ENCODE measurements at places on chromosomes 1 and 21.

DNA sequence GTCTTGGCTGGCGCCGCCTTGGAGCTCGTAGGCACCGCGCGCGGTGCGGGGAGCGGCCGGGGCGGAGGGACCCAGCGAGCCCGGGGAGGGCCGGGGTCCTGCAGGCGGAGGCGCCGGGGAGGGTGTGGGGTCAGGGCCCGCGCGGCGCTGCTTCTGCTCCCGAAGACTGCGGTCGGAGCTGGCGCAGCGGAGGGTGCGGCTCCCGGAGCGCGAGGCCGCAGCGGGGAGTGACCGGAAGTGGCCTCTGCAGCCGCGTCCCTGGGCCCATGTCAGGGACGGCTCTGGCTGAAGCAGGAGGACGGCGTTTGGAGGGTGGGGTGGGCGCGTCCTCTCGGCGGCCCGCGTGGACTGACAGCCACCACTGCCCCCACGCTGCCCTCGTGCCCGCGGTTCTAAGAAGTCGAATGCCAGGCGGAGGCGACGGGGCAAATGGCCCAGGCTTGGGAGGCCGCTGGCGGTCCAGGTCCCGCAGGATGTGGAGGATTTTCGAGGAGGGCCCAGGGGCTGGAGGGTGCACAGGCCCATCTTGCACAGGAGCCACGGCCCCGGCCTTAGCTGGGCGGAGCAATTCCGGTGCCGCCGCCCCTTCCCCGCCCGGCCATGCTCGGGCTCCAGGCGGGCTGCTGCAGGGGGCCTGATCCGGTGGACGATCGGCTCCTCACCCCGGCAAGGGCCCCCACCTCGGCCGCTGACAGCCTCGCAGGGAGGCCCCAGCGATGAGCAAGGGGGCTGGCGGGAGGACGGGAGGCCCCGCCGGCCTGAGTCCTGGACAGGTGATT, 7.7 kb upstream of the ZNF669 start:
- no peak for DNase-seq

DNA sequence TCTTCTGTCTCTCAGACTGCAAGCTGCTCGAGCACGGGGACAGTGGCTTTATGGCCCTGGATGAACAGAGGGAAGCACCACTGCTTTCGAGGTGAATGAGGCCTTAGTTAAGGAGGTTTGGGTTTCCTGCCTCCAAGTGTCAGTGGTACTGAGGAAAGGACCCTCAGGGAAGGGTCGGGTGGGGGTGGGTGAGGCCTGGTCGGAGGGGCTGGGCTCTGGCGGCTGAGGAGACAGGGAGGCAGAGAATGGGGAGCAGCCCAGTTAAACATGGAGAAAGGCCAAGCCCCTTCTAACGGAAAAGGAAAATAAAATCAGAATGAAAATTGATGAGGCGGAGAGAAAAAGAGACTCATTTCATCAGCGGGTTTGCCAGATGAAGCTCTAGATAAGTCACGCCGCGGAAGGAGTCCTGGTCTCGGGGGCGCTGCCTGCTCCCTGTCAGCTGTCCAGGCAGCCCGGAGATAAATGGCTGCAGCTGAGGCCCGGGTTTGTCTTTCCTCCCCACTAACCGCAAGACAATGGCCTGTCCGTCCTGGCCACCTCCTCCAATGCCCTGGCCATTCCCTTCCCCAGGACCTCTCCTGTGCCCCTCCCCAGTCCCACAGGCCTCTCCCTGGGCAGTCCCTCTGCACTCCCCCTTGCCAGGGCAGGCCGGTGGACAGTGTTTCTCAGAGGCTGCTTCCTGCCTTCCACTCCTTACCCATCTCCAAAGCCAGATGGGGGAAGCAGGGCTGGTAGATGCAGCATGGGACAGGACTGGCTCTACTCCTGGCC, 55.2 kb downstream of the LRRN2 start:
- no peak for DNase-seq

- no peak for DNase-seq
These were observed 10.3 kb downstream of the ABCD3 start for GRCh38 chr1:94428441-94428840.

DNA sequence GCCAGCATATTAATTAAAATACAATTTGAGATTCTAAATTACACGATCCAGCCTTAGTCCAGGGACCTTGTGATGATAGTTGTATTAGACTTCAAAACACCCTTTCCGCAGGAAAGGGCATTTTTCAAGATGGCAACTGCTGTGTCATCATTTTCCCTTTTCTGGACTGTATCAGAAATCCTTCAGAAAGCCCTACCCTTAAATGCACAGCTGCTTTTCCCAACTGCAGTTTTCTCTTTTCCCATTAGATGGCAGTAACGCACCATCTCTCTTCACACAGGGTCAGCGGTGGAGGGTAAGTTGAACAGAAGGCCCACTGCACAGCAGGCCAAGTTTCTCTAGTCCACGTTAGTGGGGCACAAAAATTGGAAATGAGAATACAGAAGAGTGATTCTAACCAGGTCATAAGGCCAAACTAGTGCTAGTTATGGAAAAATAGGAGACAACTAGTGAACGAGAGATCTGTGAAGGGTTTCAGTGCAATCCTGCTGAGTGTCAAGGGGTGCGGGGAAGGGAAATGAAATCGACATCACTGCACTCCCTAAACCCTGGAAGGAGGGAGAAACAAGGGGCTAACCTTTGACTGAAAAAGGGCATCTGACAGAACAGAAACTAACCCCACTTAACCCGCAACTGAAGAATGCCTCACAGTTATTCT, 22.1 kb upstream of the TDRD10 start:
- peak; percentile 38 for DNase-seq

DNA sequence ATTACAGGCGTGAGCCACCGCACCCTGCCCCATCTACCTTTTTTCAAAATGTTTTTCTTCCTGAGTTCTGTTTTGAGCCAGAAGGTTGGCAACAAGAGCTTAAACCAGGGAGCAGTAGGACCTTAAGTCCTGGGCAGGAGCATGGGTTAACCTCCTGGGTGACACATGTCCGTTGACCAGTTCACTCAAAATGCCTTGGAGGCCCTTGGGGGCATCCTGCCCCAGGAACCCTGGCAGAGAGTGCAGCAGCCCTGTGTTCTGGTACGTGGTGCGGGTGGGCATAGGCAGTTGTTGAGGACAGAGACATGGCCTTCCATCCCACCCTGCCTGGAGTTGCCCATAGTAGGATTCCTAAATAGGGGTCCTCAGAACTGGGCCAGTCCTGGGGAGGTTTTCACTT, 11.6 kb downstream of the H6PD start:
- no peak for DNase-seq

GRCh38 chr1:12552951-12553921, 64.8 kb downstream of the DHRS3 start:
- no peak for DNase-seq

DNA sequence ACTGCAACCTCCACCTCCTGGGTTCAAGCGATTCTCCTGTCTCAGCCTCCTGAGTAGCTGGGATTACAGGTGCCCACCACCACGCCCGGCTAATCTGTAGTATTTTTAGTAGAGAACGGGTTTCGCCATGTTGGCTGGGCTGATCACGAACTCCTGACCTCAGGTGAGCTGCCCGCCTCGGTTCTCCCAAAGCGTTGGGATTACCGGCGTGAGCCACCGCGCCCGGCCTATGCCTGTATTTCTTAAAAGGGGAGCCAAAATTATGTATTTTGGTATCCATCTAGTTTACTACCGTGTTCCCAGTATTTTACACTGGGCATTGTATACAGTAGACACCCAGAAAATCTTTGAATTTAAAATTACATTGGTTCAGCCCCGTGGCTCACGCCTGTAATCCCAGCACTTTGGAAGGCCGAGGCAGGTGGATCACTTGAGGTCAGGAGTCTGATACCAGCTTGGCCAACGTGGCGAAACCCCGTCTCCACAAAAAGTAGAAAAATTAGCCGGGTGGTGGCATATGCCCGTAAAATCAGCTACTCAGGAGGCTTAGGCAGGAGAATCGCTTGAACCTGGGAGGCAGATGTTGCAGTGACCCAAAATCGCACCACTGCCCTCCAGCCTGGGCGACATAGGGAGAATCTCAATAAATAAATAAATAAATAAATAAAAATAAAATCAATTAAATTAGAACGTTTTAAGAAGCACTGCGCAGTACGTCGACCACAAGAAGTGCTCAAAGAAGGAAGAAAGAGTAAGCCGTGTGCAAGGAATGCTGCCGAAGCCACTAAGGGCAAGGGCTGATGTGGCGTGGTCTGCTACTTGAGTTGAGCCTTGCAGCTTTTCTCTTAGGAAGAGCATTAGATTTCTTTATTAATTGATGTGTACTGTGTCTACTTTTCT, 1.5 kb upstream of the THRAP3 start:
- DNase-seq, result peak; percentile 2

- no peak for DNase-seq
These were observed 38.1 kb downstream of the SLC44A3 start for GRCh38 chr1:94858276-94858675.

GRCh38 chr1:156368889-156369684, at the start of gene RHBG:
RHBG (plus strand) TSS chr1:156369211; CDS start chr1:156369250, 39 bp downstream.
- no peak for DNase-seq

- DNase-seq, result no peak
These were observed 15.9 kb upstream of the CEP350 start for GRCh38 chr1:179938752-179939151.

DNA sequence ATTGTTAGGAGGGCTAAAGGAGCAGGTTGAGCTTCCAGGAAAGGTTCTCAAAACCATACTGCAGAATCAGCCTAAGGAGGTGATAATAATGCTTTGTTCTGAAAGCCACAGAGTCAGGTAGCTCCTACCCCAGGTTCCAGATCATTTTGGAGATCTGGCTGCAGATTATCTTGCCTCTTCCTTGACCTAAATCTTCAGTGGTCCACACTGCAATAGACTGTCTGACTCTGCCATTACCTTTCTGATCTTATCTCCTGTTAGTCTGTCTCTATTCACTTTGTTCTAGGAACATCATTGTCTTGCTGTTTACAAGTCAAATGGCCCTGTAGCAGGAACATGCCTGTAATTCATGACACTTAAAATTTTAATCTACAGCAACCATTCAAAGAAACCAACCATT, 73.0 kb downstream of the HS2ST1 start:
- DNase-seq, result no peak

- DNase-seq, result no peak
These were observed 49.6 kb downstream of the CTTNBP2NL start for GRCh38 chr1:112445596-112445995.

DNA sequence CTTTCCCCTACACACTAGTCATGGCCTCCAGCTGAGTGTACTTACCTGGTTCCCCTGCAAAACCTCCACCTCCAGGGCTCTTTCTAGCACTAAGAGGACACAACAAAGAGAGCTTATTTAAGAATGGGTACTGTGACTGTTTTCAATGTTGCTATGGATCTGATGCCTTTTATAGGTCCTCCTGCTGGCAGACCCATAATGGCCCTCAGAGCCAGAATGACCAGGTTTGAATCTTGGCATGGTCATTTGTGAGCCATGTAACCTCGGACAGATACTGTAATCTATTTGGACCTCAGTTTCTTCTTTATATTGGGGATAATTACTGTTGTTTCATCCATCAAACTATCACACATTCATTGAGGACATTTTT, 137.6 kb upstream of the USP24 start:
- no peak for DNase-seq

DNA sequence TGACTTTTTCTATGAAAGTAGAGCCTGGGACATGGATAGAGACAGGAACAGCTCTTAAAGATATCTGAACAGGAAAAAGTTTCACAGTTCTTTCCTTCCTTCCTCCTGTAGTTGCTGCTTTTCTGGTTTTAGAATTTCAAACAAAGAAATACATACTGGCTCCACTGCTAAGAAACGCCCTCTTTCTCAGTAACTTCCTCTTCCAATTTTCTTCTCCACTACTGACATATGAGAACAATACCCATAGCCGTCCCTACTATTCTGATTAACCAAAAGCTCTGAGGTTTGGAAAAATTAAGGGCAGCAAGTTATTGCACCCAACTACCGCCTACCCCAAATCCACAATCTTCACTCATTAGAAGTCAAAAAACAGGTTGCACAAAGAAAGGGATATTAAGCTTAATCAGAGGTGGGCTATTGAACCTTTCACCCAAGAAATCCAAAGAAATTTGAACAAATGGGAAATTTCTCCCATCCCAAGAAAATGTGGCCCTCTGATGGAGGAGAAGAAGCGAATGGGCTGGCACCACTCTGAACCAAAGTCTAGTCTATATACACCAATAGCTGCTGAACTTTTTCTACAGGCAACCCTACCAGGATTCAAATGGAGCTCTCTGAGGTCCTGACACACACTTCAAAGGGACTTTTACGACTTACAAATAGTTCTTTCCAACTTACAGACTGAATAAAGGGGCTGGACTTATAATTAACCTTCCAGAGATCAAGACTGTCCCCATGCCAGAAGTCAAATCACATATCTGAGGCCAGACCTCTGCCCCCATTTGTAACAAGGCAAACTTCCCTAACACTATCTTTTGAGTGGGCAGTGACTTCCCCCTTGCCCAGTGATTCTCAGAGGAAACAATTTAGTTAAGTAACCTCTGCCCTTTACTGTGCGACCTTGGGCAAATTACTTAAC, 1.7 kb downstream of the WASF2 start:
- no peak for DNase-seq

DNA sequence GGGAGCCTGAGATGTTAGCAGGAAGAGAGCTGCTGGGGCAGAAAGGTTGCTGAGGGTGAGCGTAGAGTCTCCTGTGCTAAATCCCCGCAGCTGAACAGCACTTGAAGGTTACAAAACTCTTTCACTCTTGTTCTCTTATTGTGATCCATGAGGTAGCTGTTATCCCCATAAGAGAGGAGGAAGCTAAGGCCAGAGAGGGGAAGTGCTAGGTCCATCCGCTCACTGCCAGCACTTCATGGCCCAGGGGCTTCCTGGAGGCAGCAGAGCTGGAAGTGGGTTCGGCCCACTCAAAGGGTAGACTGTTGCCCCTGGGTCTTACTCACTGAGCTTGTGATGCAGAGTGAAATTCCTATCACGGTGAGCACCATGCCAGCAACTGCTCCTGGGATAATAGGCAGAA, 5.6 kb downstream of the TMEM234 start:
- DNase-seq, result no peak

DNA sequence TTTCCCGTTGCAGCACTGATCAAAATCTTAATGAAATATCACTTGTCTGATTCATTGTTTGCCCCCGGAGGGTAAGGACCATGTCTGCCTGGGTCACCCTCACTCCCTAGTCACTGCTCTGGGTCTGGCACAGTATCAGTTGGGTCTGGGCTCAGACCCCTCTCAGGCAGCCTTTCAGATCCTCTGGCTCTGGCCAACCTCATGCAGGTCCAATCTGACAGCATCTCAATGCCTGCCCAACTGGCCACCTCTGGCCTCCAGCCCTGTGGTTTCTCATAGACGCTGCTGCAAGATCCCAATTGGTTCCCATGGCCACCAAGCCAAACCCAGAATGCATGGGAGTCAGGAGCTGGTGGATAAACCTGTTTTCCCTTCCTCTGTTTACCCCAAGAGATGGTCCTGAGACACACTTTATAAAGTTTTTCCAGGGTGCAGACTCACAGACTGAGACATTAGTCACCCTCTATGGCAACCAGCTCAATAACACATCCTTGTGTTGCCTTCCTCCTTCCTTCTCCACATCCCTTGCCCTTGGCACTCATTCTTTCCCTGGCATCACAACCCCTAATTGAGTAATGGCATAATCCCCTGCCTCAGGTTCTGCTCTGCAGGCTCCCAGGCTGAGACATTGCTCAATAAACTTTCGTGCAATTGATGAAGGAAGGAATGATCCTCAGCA, 199.2 kb downstream of the GRIK3 start:
- no peak for DNase-seq
